ENCODE measurements at places on chromosomes 1 and 21.

GRCh38 chr1:234858722-234859121 lies 248.7 kb upstream of the IRF2BP2 start:
- DNase-seq = no peak

GRCh38 chr1:209879539-209879938 lies 51.8 kb downstream of the UTP25 start:
- no peak for DNase-seq

DNA sequence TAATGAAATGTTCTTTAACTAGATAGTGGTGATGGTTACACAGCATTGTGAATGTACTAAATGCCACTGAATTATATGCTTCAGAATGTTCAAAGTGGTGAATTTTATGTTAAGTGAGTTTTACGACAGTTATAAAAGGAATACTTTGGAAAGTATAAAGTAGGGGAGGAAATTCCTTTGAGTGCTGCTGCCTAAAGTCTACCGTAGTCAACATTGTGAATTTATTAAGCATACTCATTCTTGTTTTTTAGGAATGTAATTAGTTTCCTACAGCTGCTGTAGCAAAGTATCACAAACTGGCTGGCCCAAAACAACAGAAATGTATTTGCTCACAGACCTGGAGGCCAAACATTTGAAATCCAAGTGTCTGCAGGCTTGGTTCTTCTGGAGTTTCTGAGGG lies 73.0 kb downstream of the SWT1 start:
- no peak for DNase-seq

GRCh38 chr1:151418081-151418480 lies 18.7 kb downstream of the PSMB4 start:
- DNase-seq = no peak

GRCh38 chr1:207291723-207292122 lies 29.8 kb upstream of the CD55 start:
- DNase-seq = no peak

DNA sequence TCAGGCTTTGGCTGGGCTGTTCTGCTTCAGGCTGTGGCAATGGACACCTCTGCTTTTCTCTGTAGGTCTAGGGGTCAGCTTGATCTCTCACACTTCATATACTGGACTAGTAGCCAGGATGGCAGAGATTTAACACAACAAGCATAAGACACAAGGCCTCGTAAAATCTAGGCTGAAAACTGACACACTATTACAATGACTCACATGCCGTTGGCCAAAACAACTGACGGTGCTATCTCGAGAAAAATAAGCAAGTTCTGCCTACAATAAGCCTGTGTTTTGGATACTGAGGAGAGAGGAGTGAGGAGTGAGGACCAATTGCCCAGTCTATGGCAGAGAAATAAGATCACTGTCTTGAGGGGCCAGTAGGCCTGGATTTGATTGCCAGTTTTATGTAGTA lies 840.7 kb upstream of the ADAMTS5 start:
- DNase-seq = no peak

GRCh38 chr1:67126111-67126746 lies 8.5 kb downstream of the C1orf141 start:
- no peak for DNase-seq

- no peak for DNase-seq
Measured at GRCh38 chr1:167430134-167430848, 88.0 kb downstream of the CD247 start.

DNA sequence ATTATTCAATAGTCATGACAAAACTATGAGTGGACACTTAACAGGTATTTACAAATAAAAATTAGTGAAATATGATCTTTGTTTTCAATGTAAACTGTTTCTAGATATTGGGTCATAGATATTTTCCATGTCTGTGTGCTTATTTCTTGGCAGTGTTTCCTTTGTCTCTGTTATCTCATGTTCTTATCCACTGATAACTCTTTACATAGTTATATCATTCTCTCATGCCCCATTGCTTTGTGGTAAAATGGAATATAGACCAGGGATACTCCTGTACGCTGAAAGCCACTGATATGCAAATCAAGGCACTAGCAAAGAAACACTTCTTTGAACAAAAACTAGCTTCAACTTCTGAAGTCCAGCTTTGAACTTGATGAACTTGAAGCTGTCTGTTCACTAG lies 113.1 kb downstream of the ITSN1 start:
- no peak for DNase-seq

- DNase-seq = no peak
Measured at GRCh38 chr1:245684166-245684565, 529.4 kb downstream of the KIF26B start.

- peak; percentile 32 for DNase-seq
Measured at GRCh38 chr1:161382214-161383019, 14.7 kb upstream of the CFAP126 start.

DNA sequence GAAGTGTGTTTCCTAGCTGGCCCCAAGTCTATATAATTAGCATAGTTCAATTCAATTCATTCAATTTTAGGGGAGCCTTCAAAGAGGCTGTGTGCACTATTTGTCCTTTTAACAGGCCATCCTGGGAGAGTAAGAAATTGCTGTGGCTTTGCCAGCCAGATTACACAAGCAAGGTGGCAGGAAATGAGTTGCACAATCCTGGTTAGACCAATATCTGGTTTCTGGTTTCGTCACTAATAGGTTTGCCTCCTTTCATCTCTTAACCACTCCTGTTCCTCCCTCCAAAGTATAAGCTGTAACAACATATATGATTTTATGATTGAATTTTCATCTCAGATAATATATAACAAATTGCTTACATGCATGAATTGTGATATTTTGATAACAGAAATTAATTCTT lies 84.1 kb upstream of the NEGR1 start:
- peak; percentile 36 for DNase-seq

GRCh38 chr1:218376722-218377121 lies 31.6 kb downstream of the TGFB2 start:
- DNase-seq = no peak

GRCh38 chr21:17798796-17799195 lies 20.4 kb downstream of the C21orf91 start:
- DNase-seq = no peak

GRCh38 chr1:228142155-228142691 lies 2.1 kb downstream of the GUK1 start:
- no peak for DNase-seq

- no peak for DNase-seq
Measured at GRCh38 chr1:3795453-3796214, 664 bp downstream of the LRRC47 start.

- no peak for DNase-seq
Measured at GRCh38 chr1:247440001-247440620, 17.8 kb downstream of the OR2B11 start.

- no peak for DNase-seq
Measured at GRCh38 chr1:33864460-33865389, 846 bp downstream of the HMGB4 start.

- no peak for DNase-seq
Measured at GRCh38 chr1:64505232-64505943, 35.5 kb downstream of the CACHD1 start.

DNA sequence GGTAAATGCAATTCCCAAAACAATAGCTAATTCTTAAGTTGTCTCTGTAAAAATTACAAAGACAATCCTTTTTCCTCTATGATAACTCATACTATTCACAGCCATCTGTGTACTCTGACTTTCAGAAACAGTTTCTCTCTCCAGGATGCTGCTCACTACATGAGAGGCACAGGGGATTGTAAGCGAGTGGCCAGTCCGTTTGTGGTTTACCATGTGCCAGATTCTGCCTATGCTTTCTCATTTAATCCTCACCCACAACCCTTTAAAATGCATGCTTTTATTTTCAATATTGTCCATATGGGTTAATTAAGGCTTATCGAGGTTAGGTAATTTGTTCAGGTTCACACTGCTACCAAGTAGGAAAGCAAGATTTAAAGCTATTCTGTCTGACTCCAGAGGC lies 23.0 kb downstream of the RGS1 start:
- DNase-seq = no peak

- DNase-seq = peak; percentile 24
Measured at GRCh38 chr1:118075116-118075515, 109.9 kb downstream of the SPAG17 start.

GRCh38 chr1:57788313-57788712 lies 364.5 kb upstream of the DAB1 start:
- DNase-seq = no peak

- DNase-seq = peak; percentile 97
Measured at GRCh38 chr1:223726380-223727001, 14.2 kb downstream of the CAPN2 start.

DNA sequence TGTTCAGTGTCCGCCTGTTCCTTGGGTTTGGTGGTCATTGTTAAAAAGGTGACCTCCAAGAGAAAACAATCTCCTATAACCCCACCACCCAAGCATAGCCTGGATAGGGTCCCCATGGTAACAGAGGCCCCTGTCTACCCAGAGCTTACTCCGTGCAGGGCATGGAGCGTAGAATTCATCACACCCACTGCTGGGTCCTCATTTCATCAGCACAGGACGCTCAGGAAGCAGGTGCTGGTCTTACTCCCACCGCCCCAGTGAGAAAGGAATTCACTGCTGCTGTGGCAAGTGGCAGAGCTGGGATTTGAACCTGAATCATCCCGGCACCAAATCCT lies 37.0 kb downstream of the ARHGEF10L start:
- DNase-seq = no peak

DNA sequence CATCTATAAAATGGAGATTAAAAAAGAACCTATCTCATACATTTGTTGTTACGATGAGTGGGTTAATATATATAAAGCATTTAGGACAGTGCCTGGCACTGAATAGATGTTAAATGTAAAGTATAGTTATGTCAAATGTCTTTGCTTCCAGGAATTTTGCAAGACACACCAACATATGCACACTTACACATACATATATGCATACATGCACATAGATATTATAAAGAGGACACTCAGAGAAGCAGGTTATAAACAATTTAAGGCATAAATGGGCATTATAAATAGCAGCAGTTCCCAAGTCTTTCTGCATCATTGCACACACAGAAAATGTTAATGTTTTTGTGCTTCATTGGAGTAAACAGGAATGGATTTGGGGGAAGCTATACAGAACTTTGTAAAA lies 13.3 kb downstream of the CYP4X1 start:
- DNase-seq = no peak

DNA sequence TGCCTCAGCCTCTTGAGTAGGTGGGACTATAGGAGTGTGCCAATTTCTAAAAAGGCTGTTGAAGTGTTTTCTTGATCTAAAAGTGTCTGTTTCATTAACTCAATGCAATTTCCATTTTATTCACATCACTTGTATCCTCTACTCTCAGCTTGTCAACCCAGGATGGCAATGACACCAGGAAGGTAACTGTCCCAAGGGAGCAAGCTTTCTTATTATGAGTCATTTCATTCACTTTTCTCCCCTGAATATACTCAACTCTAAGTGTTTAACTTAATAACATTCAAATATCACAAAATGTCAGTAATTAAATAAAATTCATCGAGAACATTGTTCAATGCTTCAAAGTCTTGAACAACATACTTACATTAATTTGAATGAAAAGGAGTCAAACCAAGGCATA lies 22.9 kb upstream of the GFI1 start:
- no peak for DNase-seq

- DNase-seq = no peak
Measured at GRCh38 chr1:87410776-87411480, 82.2 kb downstream of the LMO4 start.

- no peak for DNase-seq
Measured at GRCh38 chr1:31981972-31982371, 31.7 kb upstream of the KHDRBS1 start.

DNA sequence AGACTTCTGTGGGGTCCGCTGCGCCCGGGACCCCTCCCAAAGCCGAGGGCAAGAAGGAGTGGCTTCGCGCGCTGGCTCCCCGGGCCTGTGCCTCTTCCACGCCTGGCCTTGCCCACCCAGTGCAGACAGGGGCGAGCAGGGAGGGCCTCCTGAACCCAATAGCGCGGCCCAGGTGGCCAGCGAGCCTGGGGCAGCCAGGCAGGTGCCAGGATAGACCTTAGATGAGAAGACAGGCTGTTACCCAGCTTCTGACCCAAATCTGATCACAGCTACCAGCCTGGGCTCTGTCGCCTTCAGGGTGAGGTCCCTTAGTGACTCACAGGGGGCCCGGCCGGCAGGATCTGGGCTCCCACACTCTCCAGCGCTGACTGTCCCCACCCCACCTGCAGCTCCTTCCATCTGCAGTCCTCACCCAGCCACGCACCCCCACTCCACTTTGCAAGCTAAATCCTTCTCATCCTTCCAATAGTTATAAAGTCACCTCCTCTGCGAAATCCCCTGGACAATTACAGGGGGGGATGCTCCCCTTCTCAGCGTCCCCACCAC lies 9.6 kb downstream of the CLEC20A start:
- no peak for DNase-seq

GRCh38 chr21:34522284-34522683 lies 10.3 kb upstream of the KCNE1 start:
- DNase-seq = no peak

- DNase-seq = no peak
Measured at GRCh38 chr1:221794079-221794670, 52.3 kb upstream of the DUSP10 start.

- DNase-seq = no peak
Measured at GRCh38 chr1:93738926-93739325, 57.3 kb upstream of the BCAR3 start.

DNA sequence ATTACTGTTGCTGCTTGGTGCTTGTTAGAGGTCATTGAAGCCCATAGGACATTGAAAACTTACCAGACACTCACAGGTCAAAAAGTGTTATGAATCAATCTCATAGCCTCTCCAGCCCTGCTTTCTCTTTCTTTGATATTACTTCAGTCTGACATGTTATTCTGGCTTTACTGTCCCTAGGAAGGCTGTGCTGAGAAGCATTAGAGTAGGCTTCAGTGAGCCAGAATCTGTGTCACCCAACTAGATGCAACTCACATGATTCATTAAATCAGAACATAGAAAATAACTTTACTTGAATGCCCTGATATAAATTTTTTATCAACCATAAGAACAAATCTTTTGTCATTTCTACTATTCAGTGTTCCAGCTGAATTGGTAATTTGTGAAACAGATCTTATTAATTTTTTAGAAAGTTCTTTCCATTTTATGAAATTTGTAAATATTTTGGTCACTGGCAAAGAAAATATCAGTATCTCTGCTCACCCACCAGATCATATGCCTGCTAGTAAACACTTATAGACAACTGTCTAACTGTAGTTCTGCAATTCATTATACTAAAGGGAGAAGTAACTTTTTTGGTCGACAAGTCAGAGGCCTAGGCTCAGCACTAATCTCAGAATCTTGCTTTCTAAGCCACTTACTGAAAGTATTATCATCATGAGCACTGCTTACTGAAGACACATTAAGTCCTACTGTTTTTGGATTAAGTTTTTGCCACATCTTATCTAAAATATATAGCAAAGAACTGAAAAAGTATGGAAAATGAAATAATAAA lies 48.2 kb downstream of the RPAP2 start:
- no peak for DNase-seq

Data from HFF-Myc (cell line).